ENCODE measurements at places on chromosomes 5 and 9.

- DNase-seq: no peak
Observed at GRCh38 chr5:176131771-176132170, 106.5 kb upstream of the SIMC1 start.

DNA sequence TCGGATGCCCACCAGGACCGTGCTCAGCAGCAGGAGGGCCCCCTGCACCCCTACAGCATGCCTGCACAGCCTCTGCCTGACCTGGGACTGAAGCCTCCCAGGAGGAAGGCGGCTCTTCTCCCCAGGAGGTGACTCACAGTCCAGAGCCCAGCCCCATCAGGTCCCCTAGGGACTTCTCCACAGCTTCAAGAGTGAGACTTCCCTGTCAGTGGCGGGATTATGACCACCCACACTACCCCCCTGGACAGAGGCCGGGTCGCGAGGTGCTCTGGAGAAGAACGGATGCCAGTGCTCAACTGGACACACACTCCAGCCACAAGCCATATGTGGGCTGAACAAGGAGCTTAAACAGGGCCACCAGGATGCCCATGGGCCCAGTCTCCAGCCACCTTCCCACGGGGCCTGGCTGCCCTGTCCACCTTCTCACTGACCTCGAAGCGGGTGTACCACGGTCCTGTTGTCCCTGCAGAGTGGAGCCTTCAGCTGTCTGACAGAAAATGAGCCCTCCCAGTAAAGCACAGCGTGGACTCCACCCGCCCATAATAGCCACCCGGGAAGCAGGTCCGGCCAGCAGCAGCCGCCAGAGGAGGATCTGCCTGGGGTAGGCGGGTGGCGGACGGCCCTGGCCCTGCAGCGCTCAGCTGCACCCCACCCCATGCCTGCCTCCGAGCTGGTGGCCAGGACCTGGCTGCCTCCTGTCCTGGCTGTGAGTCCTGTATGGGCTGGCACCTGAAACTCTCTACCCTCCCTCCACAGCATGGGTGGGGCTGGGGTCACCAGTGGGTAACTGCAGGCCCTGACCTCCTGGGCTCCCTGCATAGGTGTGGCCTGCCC lies 54.7 kb downstream of the SEMA4D start:
- DNase-seq: no peak

DNA sequence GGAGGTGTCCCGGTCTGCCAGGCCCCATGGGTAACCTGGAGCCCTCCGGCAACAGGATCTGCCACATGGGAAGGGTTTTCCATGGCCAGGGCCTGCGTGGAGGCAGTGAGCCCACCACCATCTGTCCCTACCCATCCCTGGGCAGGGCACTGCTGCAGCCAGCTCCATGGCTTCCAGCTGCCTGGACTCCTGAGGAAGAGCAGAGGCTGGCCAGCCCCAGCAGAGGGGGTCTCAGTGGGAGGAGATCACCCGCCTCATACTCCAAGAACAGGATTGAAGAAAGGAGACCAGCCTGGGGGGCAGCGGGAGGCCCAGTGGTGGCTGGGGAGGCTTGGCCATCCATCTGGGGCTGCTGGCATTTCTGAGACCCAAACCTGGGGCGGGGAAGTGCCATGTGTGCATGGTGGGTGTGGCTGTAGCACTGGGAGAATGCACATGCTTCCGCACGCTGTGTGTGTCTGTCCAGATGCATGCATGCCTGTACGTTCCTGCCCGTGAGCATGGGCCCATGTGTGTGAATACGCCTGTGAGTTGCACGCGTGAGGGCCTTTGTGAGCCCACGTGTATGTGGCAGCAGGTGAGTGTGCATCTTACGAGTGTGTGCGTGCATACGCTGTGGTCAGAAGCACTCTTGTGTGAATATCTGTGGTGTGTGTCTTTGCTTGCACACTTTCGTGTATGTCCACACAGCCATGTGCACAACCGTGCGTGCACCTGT lies 78.5 kb downstream of the LMX1B start:
- no peak for DNase-seq

- no peak for DNase-seq
Observed at GRCh38 chr5:173563246-173563645, 53.2 kb downstream of the BOD1 start.

DNA sequence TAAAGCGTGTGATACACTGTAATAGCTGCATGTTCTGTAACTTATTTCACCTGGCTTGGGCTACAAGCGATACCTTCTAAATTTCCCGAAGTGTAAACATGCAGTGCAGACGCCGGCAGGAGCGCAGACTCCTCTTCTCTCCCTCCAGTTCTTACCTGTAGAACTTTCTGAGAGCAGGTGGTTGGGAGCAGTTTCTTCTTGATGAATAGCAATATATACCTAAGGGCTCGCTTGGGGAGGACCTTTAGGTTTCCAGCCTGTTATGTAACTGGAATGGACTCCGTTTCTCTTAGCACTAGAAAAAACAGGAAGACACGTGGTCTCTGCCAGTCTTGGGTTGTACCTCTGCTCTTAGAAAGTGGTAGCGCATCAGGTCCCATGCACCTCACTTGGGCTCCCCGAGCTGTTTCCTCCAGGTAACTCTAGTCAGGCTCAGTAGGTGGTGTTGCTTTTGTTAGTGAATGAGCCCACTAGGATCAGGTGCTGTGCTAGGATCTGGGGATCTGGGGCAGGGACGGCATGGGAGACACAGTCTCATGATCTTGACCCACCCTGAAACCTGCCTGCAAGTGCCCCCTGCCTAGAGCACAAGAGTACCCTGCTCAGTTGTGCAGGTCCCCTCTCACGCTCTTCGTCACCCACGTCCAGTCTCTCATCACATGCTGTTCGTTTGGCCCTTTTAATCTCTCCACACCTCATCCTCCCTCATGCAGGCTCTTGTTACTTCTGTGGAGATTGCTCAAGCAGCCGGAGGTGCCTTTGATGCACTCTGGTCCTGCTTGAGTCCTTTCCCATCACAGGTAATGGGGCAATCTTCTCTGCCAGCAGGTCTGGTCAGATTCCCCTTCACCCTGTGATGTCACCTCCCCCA lies 2.8 kb downstream of the TENT4A start:
- no peak for DNase-seq

- DNase-seq: peak; percentile 37
Observed at GRCh38 chr5:179422213-179422855, 77.1 kb upstream of the ADAMTS2 start.

- no peak for DNase-seq
Observed at GRCh38 chr5:66661149-66661548, 65.0 kb downstream of the MAST4 start.

- DNase-seq: no peak
Observed at GRCh38 chr9:82777366-82777765, 285.6 kb downstream of the RASEF start.

GRCh38 chr5:56658972-56659371 lies 156.4 kb upstream of the MAP3K1 start:
- no peak for DNase-seq

GRCh38 chr9:69649566-69650250 lies 22.5 kb downstream of the APBA1 start:
- no peak for DNase-seq

DNA sequence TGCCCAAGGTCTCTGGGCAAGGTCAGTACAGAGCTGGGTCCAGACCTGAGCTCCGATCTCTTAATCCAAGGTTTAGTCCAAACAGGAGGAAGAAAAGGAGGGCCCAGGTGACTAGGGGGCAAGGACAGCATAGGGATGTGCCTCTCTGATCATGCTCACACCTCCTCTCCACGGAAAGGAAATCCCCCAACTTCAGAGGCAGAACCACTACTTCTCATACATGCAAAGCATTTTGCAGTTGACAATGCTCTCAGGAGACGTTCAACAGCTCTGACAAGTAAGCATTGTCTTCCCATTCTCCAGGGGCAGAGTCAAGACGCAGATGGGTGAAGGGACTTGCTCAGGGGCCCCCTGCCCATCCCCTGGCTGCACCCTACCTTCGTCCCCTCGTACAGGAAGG lies 8.7 kb upstream of the CORO2A start:
- no peak for DNase-seq

GRCh38 chr9:73575101-73576060 lies 423.7 kb downstream of the ANXA1 start:
- no peak for DNase-seq

DNA sequence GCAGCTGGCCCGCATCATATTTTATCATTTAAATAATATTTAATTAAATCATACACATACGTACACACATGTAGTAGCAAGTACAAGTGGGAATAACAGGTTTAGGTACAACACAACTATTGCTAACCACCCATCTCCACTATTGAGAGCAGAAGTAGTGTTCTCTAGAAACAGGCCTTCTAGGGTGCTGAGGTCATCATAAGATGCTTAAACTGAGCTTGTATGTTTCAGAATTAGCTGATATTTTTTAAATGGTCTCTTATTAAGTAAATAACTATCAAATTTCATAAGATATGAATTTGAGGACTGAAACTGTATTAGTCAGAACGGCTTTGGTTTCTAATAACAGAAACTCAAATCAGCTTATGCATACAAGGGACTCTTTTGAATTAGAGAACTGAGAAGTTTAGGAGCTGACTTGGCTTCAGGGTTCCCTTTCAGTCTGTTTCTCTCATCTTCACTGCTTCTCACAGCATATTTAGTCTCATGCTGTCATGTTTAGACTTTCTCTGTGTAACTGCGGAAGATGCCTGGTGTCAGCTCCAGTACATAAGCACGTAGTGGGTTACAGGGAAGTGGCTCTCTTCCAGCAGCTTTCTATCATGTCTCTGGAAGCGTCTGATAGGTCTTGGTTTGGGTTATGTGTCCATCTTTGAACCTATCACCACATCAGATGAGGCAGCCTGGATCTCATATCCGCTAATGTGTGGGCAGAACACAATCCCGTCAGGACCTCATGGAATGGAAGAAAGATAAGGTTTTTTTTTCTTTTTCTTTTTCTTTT lies 25.0 kb upstream of the OCLN start:
- DNase-seq: no peak

GRCh38 chr5:83608122-83608521 lies 112.5 kb downstream of the HAPLN1 start:
- peak; percentile 67 for DNase-seq

DNA sequence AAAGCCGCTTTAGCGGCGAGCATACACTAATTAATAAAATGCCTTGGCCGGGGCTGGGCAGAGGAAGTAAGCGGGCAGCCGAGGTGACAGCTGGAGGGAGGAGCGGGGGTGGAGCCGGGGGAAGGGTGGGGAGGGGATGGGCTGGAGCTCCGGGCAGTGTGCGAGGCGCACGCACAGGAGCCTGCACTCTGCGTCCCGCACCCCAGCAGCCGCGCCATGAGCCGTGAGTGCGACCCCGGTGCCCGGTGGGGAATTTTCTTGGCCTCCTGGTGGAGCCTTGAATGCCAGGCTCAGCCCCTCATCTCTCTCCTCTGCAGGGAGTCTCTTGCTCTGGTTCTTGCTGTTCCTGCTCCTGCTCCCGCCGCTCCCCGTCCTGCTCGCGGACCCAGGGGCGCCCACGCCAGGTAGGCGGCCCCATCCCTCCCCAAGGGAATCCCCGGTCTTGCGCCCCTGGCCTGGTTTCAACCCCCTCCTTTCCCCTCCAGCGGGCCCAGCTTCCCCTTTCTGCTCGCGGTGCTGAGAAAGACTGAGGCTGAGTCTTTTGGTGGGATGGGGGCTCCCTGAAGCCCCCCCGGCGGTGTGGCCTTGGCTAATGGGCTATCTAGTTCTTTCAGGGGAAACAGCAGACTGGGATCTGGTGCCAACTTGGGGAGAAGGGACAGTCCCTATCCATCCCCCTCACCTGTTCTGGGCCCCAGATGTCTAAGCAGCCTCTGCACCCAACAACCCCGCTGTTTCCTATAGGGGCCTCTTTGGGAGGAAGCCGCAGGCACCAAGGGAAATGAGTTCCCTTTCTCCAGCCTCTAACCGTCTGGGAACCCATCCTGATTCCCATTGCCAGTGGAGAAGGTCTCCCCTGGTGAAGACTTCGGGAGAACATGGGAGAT lies at the start of gene PTGS1:
TSS of gene PTGS1 (plus strand) at position 156 of the 887 bp plus-strand sequence. CDS start at position 217, 61 bp downstream.
- DNase-seq: peak; percentile 68

DNA sequence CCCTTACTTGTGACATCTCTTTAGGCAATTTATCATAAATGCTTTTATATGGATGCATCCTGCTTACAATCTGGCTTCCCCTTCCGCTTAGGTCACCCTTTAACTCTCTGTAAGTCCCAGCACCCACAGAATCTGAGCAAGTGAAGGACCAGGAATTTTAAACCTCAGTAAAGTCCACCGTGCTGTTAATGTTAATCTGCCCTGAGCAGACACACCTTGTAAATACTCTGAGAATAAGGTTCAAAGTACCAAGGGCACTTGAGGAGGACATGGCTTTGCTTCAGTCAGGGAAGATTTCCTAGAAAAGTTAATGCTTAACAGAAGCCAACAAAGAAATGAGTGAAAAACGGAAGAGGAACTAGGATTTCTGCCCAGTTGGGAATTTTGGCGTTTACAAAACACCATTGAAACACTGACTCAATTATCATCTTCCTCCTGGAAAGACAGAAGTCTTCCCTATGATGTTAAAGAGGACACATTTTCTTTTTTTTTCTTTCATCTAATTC lies 26.4 kb upstream of the TTC39B start:
- DNase-seq: no peak

- DNase-seq: no peak
Observed at GRCh38 chr9:123978981-123979380, 32.6 kb upstream of the LHX2 start.

GRCh38 chr5:116668390-116668789 lies 93.8 kb upstream of the SEMA6A start:
- DNase-seq: no peak

DNA sequence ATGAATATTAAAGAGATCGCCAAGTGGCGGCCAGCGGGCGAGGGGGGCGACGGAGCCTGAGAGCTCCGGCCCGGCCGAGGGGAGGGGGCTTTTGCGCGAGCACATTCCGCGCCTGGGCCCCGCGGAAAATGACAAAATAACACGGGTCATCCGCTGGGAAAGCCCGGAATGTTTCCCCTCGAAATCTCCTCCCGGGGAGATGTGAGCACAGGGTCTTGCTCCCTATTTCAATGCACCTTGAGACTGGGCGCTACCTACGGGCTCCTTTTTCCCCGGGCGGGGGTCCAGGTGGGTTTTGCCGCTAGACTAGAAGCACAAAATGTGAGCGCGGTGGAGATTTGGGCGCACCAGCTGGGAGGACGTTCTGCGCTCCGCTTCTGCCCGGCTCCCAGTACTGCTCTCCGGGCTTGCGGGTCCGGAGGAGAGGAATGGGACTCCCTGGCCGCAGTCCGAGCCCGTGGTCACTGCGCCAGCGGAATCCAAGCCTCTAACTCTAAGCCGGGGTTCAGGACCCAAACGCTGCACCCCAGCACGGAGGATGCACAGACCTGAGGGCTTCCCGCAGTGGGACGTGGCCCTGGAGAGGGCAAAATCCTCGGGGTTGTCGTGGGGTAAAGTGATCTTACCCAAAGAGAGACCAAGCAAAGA lies 2.8 kb upstream of the PRDM12 start:
- DNase-seq: peak; percentile 69

DNA sequence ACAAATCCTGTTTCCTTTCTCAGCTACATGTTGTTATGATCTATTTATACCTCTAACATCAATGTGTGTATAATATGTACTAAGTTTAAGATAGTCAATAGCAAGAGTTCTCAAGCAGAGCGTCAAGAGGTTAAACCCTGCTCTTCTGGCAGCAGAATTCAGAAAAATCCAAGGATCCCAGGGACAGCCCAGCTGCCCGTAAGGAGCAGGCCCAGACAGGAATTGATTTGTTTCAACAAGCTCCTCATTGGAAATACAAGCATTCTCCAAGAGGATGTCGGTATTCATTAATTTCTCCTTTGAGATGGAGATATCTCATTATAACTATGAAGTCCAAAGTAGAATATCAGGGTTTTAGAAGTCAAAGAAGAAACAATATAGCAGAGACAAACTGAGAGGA lies 14.9 kb downstream of the EFNA5 start:
- no peak for DNase-seq

GRCh38 chr9:72734631-72735030 lies 213.2 kb downstream of the TMC1 start:
- DNase-seq: no peak

GRCh38 chr5:159052401-159053011 lies 47.2 kb downstream of the EBF1 start:
- DNase-seq: no peak
